Activated CD4-positive, alpha-beta T cell treated with anti-CD3 and anti-CD28 coated beads for 36 hours (primary cell): ENCODE measurements at places on chromosomes 6 and 20.

GRCh38 chr6:11050731-11051130 lies 6.6 kb upstream of the ELOVL2 start:
- no peak for DNase-seq

GRCh38 chr20:48338717-48339116 lies 489.1 kb downstream of the PREX1 start:
- DNase-seq = no peak

DNA sequence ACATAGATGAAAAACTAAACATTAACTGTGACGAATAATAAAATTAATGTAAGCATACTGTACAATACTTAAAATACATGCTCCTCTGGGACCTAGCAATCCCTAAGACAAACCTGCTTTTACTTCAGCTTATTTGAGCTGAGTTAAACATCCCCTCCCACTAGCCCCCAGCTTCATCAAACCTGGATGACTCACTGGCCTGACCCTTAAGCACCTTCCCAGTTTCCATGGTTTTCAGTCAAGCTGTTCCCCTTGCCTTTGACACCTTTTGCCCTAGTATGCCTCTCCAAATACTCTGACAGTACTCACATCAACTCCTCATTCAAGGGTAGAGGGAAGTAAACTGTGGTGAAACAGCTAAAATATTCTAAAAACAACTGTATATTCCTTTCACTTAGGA lies 4.2 kb downstream of the ELOVL4 start:
- no peak for DNase-seq

GRCh38 chr6:150575836-150576235 lies 23.8 kb upstream of the PLEKHG1 start:
- DNase-seq = no peak

DNA sequence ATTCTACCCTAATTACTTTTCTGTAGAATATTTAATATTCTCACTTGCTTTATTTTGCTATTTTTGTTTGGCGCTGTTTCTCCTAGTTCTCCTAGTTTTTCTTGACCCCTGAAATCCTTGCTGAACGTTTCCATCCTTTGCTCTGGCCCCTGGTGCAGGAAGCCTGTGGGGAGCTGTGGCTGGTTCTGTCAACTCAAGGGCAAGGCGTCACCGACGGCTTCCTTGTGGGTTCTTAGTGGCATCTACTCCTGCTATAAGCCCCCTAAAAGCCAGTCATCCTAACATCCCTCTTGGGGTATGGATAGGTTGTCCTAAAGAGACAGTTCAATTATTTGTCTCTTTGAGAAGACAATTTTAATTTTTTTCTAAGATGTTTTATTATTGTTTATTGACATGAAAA lies 36.9 kb upstream of the KIF25 start:
- no peak for DNase-seq

DNA sequence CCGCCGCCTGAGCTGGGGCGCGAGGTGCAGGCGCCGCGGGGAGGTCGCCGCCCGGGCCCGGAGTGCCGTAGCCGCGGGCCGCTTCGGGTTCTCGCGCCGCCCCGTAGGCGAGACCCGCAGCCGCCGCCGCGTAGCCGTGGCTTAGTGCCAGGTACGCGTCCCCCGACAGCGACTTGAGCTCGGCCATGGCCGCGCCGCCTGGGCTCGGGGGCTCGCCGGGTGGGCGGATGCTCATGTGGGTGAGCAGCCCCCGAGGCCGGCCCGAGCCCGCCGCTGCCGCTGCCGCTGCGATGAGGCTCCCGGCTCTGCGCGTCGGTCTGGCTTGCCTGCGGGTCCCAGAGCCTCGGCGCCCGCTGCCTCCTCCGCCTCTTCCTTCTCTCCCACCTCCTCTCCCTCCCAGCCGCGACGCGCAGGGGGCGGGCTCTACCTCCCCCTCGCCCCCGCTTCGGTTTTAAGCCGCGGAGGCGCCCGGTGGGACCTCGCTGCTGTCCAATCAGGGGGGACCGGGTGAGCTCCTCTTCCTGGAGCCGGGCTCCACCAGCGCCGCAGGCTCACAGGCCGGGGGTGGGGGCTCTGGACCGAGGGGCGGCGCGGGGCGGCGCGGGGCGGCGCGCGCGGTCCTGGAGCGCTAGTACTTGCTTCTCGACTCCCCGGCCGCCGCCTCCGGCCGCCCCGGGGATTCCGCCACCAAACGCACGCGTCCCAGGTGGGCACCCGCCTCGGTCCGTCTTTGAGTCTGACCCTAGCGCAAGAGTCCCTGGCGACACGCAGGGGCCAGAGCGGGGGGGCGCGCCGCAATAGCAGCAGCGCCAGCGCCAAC lies at the start of gene BHLHE23:
Gene BHLHE23, minus strand, starts transcription at position 425 of the 820 bp plus-strand sequence. Its CDS starts 190 bp downstream, at position 235.
- no peak for DNase-seq
